A673 (cell line): ENCODE measurements at places on chromosomes 3 and 15.
A peak's percentile ranks its signal among the peaks of the same experiment; 100 is the strongest.

DNA sequence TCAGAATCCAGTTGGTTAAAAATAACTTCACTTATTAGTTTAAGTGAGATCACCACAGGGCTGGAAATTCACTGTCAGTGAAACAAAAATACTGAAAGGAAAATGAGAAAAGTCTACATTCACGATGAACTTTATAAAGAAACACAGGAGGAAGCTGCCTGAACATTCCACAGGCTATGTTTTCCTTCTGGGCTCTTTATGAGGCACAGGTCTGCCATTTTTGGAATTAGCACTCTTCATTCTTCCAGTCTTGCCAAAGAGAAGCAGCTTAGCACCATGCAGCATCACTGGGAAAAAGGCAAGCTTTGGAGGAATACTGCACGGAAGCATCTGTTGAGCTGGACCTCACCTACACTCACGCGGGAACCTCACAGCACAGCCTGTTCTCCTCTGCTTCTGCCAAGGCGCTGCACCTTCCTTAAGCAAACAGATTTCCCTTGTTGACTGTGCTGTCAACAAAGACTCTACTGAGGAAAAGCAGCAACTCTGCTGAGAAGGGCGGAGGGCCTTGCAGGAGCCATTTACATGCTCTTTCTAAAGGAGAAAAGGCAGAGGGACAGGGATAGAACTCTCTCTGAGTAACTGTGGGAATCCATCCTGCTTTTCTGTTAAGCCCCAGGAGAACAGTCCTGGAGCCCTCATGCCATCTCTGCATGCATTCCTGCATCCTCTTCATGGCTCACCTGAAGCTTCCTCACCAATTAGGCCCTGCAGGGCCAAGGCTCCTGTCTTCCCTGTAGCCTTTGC, 15.7 kb downstream of the SUSD5 start:
- no peak for DNase-seq

DNA sequence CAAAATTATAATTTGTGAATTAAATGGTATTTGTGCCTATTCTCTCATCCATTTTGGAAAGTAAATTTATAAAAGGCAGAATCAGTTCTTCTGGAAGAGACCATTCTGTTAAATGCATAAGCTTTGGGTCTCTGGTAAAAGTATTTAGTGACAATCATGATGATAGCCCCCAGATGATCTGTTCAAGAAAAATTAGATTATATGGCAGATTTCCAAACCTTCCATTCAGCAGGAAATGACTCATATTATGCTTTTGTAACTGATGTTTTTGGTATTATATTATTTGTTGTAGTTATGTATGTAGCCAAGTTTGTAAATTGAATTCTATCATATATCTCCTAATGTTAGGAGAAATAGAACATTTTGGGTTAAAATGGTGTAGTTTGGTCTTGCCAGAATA, 340.8 kb upstream of the DPH6 start:
- DNase-seq = peak; percentile 74

- DNase-seq = no peak
Measured at GRCh38 chr3:39978308-39978707, 168.9 kb downstream of the MYRIP start.

DNA sequence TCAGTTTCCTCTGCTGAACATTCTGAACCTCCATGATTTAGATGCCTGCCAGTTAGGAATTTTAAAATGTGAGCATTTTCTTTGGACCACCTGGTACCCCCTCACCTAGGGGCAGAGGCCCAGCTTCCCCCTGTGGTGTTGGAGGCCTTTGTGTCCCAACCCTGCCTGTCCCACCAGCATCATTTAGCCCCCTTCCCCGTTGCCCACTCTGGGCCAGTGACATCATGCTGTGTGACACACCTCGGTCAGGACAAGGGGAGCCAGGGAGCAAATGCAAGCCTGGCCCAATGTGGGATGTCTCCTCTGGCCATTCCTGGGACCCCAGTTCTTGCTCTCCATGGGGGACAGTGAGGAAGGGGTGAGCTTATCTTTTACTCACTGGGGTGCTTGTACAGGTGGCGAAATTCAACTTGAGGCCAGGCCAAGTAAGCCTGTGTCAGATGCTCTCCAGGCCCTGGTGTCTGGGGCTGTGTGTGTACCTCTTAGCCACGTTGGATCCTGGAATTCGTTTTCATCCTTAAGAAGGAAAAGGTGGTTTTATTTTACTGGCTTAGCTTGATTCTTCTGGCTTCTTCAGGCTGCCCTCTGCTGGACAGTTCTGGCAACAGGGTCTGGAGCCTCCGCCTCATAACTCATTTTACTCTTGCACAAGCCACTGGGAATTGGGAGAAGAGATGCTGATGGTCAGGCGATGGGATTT, 49.7 kb upstream of the MYZAP start:
- peak; percentile 83 for DNase-seq

DNA sequence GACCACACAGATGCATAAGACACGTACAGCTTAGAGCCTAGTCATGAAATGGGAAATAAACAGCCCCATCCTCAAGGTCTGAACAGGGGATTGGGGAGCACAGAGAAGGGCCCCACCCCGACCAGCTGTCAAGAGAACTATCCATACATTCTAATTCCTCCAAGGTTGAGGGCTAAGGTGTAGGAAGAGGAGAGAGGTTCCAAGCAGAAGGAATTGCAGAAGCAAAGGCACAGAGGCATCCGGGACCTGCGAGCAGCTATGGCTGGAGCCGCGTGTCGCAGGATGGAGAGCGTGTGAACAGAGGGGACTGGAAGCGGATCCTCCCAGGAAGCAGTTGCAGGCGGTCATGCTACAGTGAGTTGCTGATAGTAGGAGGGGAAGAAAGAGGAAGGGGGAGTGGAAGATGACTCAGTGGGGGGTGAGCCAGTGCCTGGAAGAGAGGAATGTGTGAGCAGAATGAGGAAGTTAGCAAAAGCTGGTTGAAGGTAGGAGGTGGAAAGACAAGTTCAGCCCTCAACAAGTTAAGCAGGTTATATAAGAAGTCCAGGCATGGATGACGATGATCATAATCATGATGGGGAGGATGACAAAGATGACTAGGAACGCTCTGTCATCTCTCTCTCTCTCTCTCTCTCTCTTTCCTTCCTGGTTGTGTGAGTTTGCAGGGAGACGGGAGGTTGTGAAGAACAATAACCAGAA, 89.7 kb downstream of the LIPC start:
- peak; percentile 76 for DNase-seq

DNA sequence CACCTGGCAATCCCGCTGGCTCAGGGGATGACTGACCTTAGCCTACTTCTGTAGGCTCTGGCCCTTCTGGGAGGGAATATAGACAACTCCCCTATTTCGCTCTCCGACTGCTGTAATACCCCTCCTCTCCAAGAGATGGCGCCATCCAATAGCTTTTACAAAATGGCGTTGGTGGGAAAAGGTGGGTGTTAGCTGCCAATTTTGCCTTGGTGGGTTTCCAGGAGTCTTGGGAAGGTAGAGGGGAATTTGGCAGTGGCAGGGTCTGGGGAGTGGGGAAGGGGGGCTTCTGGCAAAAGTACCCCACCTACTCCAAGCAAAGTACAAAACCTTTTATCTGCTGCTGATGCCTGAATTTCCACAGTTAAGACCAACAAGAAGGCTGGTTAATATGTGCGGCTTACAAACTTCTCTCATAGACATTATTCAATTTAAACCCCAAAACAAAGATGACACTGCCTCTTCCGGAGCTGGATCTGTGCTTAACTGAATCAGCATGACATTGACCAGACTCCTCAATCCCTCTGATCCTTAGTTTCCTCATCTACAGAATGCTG, 62.1 kb downstream of the RASGRF1 start:
- peak; percentile 73 for DNase-seq

- no peak for DNase-seq
Measured at GRCh38 chr3:46449755-46450552, 14.8 kb downstream of the LTF start.

GRCh38 chr3:34109021-34109420, 310.6 kb downstream of the PDCD6IP start:
- DNase-seq = no peak

DNA sequence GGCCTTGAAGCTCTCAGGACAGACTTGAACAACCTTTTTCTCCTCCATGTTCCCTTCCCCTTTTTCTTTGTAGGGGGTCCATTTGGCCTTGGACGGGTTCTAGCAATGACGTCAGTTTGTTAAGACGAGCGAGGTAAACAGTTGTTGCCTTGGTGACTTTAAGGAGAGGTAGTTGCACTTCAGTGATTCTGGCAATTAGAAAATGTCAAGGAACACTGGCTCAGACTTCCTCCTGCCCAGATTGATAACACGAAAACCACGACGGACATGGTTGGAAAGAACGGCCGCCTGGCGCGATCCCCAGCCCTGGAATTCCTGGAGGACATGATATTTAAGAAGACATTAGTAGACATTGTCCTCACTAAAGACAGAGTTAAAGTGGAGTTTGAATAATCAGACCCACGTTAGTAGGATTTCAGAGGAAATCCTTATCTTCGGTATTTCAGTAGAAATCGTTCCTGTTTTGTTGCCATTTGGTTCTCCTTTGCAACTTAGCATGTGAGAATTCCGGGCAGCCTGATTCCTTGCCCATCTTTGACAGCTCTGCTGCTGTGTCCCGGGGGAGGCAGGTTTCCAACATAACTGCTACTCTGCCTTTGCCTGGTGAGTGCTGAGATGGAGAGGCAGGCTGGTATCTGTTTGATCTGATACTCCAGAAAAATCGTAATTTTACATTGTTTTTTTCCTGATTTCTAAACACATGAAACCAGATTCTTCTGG, 87.3 kb downstream of the ST6GAL1 start:
- no peak for DNase-seq

DNA sequence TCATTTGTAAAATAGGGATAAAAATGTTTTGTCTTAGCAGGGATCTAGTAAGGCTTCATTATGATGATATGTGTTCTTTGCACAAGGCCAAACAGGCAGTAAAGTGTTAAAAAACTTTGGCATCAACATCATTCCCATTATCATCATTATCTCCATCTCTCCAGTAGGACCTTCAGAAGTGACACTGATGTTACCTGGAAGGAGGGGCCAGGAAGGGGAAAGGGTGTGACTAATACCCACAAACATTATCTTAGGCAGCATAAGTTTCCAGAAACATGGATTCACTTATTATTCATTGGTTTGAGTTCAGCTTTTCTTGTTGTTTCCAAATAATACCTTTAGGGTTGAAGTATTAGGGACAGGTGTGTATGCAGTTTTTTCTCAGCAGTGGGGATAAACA, 399.6 kb downstream of the PTPRG start:
- no peak for DNase-seq

- DNase-seq = no peak
Measured at GRCh38 chr15:71332431-71333004, 217.2 kb downstream of the THSD4 start.

- DNase-seq = no peak
Measured at GRCh38 chr3:112429960-112430359, 69.3 kb downstream of the BTLA start.

- no peak for DNase-seq
Measured at GRCh38 chr15:67144609-67145311, 79.4 kb downstream of the SMAD3 start.

DNA sequence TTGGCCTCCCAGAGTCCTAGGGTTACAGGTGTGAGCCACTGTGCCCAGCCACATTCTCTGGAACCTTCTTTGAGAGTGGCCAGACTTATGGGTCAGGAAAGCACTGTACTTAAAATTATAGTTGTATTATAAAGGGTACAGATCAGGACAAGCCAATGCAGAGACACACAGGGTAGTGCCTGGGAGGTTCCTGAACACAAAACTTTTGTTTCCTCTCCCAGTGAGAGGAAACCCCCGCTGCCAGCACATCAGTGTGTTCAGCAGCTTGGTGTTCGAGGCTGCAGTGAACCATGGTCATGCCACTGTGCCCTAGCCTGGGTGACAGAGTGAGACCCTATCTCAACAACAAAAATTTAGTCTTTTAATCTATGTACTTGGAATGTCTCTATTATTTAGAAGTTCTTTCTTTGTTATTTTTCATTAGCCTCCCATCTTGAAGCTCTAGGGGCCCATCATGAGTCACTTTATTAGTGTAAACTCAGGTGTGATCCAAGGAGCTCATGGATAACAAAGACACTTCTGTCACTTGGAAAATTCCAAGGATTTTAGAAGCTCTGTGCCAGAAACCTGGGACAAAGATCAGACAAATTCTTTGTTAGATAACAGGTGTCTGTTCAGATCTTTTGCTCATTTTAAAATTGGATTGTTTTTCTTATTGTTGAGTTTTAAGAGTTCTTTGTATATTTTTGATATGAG, 7.8 kb downstream of the BLOC1S6 start:
- no peak for DNase-seq

GRCh38 chr3:29454161-29454611, 173.3 kb downstream of the RBMS3 start:
- DNase-seq = no peak

- DNase-seq = peak; percentile 81
Measured at GRCh38 chr3:105827959-105828358, 40.9 kb downstream of the CBLB start.

GRCh38 chr3:75224412-75224811, 439.7 kb upstream of the FRG2C start:
- peak; percentile 1 for DNase-seq

DNA sequence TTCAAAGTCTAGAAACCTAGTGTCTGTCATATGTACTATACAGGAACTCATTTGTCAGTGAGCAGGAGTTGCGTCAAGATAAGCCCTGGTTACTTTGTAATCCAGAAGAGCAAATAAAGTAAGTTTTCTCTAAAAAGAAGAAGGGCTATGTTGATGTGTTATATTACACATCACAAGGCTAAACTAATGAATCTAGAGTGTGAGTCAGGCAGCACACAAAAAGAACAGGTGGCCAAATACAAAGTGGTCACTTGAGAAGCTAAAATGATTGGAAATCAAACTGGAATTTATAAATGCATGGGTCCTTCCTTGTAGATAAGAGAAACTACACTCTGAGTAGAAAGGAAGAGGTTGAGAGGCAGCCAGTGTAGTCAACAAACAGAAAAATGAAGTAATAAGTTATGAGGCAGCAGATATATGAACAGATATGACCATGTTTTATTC, 771.6 kb downstream of the DIPK2A start:
- DNase-seq = no peak

GRCh38 chr3:79002465-79003372, 765.1 kb downstream of the ROBO1 start:
- DNase-seq = peak; percentile 77

DNA sequence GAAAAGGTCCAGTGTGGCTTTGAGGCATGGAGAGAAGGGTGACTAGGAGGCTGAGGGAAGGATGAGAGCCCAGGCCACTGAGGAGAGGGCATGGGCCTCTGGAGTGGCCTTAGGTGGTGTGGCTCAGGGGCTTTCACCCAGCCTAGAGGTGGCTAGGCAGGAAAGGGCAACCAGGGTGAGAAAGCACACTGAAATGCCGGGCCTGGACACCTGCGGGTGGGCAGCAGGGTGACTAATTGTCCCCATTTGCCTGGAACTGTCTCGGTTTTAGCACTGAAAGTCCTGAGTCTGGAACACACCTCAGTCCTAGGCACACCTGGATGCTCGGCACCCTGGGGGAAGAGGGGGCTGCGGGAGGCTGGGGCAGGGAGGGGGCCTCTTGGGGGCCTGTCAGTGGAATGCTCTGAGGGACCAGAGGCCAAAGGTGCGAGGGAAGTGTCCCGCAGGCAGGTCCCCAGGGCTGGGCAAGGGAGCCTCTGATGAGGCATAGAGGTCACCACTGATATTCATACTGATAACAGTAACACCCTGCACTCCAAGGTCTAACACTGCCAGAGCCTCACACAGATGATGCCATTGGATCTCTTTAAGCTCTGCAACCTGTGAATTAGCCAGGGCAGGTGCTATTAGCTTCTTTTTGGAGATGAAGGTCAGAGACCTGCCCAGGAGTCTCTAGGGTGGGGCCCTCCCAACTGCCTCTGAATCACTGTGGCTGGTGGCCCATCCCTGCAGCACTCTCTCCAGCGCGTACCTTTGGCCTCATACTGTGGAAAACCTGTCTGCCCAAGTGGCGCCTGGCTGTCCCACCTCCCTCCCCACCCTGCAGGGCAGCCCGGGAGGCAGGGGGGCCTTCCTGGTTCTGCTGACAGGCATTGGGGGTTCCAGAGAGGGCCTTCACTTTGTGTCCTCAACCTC, 3.0 kb upstream of the PHGR1 start:
- DNase-seq = no peak

- peak; percentile 48 for DNase-seq
Measured at GRCh38 chr3:187041362-187042307, 97.7 kb downstream of the RPL39L start.
